Activated CD8-positive, alpha-beta memory T cell treated with anti-CD3 and anti-CD28 coated beads, Interleukin-2, amount 50 U/mL, for 4 hours (primary cell): ENCODE measurements at places on chromosomes 11 and 22.

DNA sequence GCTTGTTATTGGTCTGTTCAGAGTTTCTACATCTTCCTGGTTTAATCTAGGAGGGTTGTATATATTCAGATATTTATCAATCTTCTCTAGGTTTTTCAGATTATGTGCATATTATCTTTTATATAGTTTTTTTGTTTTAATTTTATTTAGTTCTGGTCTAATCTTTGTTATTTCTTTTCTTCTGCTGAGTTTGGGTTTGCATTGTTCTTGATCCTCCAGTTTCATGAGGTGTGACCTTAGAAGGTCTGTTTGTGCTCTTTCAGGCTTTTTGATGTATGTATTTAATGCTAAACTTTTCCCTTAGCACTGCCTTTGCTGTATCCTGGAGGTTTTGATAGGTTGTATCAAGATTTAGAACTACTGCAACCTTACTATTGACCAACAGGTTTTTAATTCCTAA lies 117.7 kb downstream of the VPREB1 start:
- DNase-seq: no peak

- no peak for DNase-seq
Measured at GRCh38 chr22:36236388-36237319, 2.7 kb downstream of the APOL2 start.

- DNase-seq: no peak
Measured at GRCh38 chr22:23234409-23235161, 54.3 kb downstream of the BCR start.

- no peak for DNase-seq
Measured at GRCh38 chr11:35969089-35970042, 25.5 kb downstream of the LDLRAD3 start.
